ENCODE measurements at places on chromosomes 5 and 9. TPM values are rescaled to one million over a fixed set of nuclear protein-coding genes. Genes with fewer than 3 reads are reported as not detected.

The KIF4B gene
- 0.28 TPM for polyA plus RNA-seq

- no peak for DNase-seq
Measured at GRCh38 chr9:132594412-132594811, 12.0 kb downstream of the BARHL1 start.

- no peak for DNase-seq
Measured at GRCh38 chr5:13745508-13745907, 199.0 kb downstream of the DNAH5 start.

GRCh38 chr5:176650354-176650884 is 3.1 kb downstream of the TSPAN17 start:
- no peak for DNase-seq

The QRFP gene
- polyA plus RNA-seq = 0.30 TPM

The ITGA1 gene
- 60.0 TPM for polyA plus RNA-seq

DNA sequence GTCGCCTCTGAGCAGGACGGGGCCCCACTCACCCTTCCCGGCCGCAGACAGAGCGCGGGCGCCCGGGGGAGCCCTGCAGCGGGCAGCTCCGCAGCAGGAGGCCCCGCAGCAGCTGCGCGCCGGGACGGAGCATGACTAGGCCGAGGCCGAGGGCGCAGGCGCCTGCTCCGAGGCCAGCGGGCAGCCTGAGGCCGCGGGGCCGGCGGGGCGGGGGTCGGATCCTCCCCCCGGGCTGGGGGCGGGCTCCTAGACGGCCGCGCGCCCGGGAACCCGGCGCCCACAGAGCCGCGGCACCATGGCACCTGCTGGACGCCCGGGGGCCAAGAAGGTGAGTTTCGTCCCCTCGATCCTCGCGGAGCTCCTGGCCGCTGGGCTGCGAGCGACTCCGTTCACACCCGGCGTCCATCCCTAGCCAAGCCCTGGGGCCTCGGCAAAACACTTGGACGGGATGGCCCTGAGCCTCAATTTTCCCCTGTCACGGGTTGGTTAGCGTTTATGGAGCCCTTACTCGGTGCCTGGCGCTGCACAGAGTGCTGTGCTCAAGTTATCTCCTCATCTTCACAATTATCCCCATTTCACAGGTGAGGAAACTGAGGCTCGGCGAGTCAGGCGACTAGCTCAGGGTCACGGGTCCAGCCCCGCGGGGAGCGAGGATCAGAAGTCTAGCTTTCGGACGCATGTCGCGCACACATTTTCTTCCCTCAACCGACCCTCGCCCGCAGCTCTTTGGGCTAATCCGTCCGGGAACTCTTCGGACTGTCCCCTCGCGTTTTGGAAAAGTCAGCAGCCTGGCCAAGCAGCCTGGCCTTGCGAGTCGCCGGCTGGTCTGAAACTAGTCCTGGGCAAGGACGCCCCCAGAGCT is at the start of the genes BHMT2 and DMGDH:
BHMT2 (plus strand) TSS at position 280 of the 862 bp plus-strand sequence; CDS start at position 296, 16 bp downstream.
DMGDH (minus strand) TSS at position 187 of the 862 bp plus-strand sequence; CDS start at position 133, 54 bp downstream.
- peak; percentile 32 for DNase-seq

The SIT1 gene
- 0.32 TPM for polyA plus RNA-seq

DNA sequence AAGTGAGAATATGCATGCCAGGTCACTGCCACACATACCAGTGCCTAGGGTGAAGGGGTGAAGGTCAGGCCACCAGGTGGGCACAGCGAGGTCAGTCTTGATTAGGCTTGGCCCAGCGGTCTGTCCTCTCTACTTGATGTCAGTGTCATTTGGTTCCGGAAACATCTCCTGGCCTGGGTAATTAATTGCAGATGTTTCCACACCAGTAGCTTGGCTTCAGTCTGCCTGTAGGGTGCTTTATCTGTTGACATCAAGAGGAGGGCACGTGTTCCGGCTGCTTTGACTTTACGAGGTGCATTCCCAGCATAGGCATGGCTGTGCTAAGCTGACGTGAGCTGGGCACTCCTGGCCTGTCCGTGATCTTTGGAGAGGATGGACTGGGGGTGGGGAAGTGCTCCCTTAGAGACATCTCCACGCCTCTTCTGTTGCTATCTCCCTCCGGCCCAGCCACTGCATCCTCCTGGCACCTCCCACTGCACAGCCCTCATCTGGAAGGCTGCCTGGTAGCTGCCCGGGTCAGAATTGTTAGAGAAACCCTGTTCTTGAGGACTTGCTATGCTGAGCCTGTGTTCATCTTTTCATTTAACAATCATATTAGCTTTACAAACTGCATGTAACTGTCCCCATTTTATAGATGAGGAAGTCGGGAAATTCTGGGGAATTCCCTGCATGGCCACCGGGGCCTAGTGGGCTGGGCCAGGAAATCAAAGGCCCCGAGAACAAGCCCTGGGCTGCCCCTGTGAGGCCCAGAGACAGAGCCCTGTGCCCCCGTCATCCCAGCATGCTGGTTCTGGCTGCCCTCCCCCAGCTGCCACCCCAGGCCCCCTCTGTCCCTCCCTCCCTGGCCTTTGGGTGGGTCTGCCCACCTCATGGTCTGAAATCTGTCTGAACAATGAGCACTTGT is 29.1 kb downstream of the JADE2 start:
- no peak for DNase-seq

DNA sequence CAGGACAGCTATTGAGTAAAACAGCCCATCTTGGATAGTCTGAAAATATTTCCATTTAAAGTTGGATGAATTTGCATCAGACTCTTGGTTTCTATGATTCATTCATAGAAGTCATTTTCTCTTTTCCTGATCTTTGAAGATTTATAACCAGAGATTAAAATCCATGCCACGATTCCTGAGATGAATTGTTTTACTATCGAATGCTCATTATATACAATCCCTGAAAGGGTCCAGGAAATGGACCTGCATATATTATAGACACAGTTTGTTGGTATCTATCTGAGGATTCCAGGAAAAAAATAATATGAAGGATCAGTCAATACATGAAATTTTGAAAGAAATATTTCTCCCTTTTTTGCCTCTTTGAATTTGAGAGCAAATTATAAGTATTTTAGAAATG is 99.0 kb downstream of the ICE1 start:
- no peak for DNase-seq

Measured in left kidney (tissue), 8 donors.